ENCODE measurements at places on chromosomes 3 and 15. TPM values are rescaled to one million over a fixed set of nuclear protein-coding genes. Genes with fewer than 3 reads are reported as not detected.

The OCA2 gene
- not detected for total RNA-seq

GRCh38 chr3:78889348-78889747 is 878.5 kb downstream of the ROBO1 start:
- no peaks in the 10 kb centered on the region for H3K4me1 ChIP-seq
- no peaks in the 10 kb centered on the region for H3K36me3 ChIP-seq
- no peak overlapping the region for H3K4me3 ChIP-seq
- no peaks in the 10 kb centered on the region for H3K27me3 ChIP-seq

- H3K27me3 ChIP-seq: no peaks in the 10 kb centered on the region
- no peaks in the 10 kb centered on the region for H3K4me1 ChIP-seq
- H3K4me3 ChIP-seq: no peak overlapping the region
- H3K27ac ChIP-seq: no peak overlapping the region
These were observed 15.7 kb downstream of the CAPN7 start for GRCh38 chr3:15221574-15222217.

DNA sequence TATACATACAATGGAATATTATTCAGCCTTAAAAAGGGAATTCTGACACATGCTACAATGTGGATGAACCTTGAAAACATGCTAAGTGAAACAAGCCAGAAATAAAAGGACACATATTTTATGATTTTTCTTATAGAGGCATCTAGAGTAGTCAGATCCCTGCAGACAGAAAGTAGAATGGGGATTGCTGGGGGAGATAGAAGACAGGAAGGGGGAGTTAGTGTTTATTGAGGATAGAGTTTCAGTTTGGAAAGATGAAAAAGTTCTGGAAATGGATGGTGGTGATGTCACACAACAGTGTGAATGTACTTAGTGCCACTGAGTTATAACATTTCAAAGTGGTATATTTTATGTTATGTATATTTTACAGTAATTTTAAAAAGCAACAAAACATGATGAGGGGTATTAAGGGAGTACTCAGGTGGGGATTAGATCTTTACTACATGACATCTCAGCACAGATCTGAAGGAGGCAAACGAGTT is 4.7 kb downstream of the ITPR1 start:
- 0 out of 2 replicates have a peak, but pooled peaks cover 6% of the 10 kb centered on the region for H3K27me3 ChIP-seq
- H3K27ac ChIP-seq: no peak overlapping the region
- no peaks in the 10 kb centered on the region for H3K4me1 ChIP-seq
- no peak for DNase-seq
- H3K36me3 ChIP-seq: no peaks in the 10 kb centered on the region
